ENCODE measurements at places on chromosomes 1 and 21.

GRCh38 chr1:90724926-90725656 lies 8.0 kb upstream of the BARHL2 start:
- DNase-seq: no peak

DNA sequence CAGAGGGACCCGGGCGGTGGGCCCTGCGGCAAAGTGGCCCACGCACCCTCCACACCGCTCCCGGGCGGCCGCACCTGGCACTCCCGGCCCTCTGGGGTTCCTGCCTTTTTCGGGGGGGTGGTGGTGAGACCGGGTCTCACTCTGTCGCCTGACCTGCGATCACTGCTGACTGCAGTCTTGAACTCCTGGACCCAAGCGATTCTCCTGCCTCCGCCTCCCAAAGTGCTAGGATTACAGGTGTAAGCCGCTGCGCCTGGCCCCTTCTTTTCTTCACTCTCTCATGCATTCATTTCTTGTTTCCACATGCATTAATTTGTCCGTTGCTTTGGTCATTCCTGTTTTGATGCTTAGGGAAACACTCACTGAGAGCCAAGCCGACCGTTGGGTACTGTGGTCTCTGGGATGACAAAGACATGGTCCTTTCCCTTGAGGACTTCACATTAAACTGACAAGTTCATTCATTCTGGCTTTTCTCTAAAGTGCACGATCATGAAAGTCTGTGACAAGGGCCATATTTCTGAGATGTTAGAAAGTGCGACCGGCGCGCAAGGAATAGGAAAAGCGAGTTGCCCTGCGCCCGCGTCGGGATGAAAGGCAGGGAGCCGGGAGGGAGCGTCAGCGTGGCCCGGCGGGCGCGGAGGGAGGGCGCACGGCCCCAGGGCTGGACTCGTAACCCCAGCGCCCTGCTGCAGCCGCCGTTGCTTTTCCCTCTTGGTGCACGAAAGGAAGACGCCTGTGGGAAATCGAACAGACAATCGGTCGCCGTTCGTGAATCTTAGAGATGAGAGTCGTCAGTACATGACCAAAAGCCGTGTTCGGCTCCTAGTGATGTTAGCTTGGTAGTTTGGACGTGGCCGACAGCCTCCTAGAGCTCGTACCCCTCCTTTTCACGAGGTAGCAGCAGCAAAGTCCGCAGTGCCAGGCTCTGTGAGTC lies 1.0 kb upstream of the MCOLN2 start:
- no peak for DNase-seq

GRCh38 chr1:232335741-232336293 lies 294.1 kb downstream of the SIPA1L2 start:
- DNase-seq: no peak

DNA sequence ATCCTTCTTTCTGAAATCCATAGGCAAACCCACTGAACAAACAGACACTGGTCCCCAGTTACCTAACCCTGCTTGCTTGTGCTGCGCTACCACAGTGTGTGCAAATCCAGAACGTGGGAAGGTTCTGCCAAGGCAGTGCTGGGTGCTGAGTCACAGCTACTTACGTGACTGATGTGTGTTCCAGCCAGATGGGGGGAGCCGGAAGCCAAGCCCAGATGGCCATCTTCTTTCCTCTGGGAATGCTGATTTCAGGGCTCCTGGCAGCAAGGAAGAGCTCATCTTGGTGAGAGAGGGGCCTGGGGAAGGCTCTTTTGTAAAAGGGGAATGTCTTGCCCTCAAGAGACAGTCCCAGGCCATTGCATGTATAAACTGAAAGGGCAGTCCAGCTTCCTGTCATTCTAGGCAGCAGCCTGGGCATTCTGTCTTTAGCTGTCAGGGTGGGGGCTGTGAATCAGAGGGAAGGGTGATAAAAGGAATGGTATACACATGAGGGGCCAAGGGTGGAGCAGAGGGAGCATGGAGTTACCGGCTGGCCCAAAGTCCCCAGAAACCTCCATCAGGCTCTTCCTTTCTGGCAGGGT lies 54.1 kb downstream of the CD46 start:
- no peak for DNase-seq

DNA sequence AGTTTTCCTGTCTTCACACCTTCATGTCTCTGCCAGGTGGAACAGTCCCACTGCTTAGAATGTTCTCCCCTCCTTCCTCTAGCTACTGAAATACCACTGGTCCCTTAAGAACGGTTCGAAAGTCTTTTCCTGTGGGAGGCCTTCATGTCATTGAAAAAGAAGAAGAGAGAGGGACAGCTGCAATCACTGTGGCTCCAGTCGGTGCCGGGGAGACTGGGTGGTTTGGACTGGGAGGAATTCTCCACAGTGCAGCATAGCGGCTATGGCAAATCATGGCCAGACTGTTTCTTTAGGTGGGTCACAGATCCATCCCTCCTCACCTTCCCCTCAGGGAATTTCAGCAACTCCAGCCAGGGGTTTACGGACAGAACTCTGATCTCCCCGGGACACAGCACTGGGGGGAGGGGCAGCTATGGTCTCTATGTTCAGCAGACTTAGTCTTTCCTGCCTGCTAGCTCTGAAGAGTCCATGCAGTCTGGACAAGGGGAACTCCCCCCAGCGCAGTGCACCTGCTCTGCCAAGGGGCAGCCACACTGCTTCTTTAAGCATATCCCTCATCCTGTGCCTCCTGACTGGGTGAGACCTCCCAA lies 567.2 kb downstream of the SMYD3 start:
- DNase-seq: no peak

- no peak for DNase-seq
These were observed 301.5 kb downstream of the RRAGC start for GRCh38 chr1:38558055-38558454.

DNA sequence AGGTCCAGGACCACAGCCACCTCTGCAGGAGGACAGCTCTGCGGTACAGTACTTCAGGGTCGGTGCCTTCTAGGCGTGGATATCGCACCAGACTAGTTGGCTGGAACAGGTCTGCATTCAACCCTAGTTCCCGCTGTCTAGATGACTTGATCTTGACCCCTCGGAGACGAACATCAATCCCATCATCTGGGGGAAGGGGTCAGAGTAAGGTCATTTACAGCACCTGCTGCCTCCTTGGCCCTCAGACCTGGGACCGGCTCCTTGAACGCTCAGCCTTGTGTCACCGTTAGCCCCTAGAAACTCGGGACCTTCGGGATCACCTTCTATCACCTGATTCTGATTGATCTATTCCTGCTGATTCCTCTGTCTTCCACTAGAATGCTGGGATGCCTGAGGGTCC lies 2.6 kb downstream of the HECTD3 start:
- no peak for DNase-seq

DNA sequence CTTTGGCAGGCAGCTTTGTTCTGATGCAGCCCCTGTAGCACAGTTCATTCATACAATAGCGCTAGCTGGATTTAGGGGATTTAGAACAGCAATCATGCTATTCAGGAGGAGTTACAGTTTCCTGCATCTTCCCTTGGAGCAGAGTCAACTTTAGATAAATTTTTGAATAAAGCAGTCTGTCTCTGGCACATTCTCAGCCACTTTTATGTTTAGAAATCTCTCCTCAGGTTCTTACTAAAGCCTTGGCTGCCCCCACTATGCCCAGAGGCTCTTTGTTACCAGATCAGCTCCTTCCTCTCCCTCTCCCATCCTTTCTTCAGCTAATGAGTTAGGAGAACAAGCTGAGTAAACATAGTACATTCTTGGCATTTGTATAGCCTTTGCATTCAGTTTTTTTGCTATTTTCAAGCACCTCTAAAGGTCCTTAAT lies 17.0 kb upstream of the PIGC start:
- DNase-seq: no peak

DNA sequence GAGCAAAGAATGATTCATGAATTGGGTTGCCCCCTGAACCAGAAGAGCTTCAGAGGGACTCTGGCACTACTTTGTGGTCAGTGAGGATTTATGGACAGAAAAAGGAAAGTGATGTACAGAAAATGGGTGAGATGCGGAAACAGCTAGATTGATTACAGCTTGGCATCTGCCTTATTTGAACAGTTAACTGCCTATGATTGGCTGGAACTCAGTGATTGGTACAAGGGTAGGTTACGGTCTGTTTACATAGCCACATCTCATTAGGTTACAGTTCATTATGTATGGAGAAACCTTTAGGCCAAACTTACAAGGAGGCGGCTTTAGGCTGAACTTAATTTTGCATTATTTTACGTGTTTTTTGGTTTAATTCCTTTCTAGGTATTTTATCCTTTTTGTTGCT lies 29.0 kb upstream of the RHOU start:
- DNase-seq: no peak

DNA sequence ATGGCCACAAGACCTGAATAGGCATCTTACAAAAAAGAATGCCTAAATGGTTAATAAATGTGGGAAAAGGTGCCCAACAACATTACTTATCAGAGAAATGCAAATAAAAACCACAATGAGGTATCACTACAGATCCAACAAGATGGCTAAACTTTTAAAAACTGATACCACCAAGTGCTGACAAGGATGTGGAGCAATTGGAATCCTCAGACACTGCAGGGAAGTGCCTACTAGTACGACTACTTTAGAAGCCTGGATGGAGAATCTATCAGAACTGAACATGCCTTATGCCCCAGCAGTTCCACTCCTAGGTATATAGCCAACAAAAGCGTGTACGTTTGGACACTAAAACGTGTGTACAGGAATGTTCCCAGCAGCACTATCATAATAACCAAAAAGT lies 19.9 kb downstream of the TNFRSF8 start:
- DNase-seq: no peak

DNA sequence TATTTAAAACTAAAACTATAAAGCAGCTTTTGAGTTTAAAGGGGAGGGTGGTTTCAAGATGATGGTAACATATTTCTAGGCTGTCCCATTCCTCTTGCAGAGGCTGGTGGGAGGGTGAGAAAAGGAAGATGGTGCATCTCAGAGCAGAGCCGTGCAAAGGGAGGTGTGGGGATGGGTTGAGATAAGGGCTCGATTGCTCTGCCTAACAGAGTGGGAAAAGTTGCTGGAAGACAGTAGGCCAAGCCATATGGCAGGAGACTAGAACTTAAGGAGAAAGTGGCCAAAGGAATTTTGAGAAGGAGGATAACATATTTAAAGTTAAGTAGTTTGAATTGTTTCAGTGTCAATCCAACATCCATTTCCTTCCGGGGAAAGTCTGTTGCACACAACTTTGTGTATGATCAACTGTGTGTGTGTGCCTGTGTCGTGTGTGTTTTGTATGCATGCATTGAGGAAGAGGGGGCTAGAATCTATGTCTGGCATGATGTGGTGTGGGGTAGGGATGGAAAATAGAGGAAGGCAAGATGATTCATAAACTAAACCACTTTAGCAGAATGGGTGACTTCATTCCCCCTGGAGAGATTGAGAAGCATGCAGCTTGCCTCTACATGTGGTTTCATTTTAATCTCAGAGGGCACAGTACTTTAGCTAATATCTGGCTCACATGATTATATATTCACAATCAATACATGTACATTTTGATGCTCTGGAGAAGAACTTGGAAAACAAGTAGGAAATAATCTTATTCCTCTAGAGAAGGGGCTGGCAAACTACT lies 145.0 kb upstream of the DNAH14 start:
- peak; percentile 86 for DNase-seq

DNA sequence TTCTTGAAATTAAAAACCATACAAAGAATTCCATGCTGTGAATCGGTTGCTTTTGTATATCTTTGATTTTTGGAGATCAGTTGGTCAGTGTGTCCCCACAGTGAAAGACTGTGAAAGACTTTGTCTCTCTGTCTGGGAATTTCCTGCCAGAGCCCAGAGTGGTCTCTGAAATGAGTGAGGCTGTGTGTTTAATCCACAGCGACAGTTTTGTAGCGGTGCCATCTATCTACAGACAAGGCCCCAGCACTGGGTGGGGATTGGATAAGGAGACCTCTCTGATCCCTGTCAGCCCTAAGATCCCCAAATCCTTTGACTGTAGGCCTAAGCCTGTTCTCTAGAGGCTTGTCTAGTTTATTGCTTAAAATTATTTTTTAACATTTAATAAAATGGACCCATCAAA lies 10.3 kb downstream of the GPR25 start:
- DNase-seq: no peak

- no peak for DNase-seq
These were observed 5.1 kb upstream of the ELAVL4 start for GRCh38 chr1:50103615-50104081.

GRCh38 chr1:158289811-158290210 lies at the start of gene CD1C:
Gene CD1C, plus strand, starts transcription at chr1:158289923. Its CDS starts 142 bp downstream, at chr1:158290065.
- peak; percentile 33 for DNase-seq

- DNase-seq: peak; percentile 26
These were observed 12.3 kb downstream of the SLC44A3 start for GRCh38 chr1:94832446-94832845.

GRCh38 chr21:46468108-46468774 lies 9.6 kb downstream of the DIP2A start:
- no peak for DNase-seq

All from MV-4-11 (cell line).